ENCODE measurements at places on chromosomes 16 and 17.

- DNase-seq, result no peak
These were observed 74.5 kb downstream of the ABCC6 start for GRCh38 chr16:16148755-16149154.

- no peak for DNase-seq
These were observed 6.2 kb downstream of the ACE start for GRCh38 chr17:63483038-63483437.

DNA sequence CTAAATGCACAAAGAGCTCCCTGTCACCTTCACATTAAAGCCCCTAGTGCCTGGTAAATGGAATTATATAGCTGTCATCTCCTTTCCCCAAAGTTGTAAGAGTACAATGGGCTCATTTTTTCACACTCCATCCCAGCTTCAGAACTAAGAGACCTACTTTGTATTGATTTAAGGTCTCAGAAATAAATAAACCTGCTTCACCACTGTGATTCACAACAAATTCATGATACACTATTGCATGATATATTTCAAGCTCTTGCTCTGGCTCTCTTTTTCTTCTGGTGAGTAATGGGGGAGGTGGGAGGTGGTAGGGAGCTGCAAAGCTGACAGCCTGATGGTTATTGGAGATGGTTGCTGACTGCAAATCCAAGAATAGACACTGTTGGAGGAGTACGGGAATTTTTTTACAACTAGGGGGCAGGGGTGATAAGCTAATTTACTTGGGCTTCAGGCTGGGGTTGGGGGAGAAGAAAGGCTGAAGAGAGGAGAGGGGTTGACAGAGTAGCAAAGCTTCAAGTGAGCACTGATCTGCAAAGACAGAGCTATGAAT is 189.9 kb downstream of the AATF start:
- no peak for DNase-seq

- DNase-seq, result no peak
These were observed 852 bp downstream of the ZNF469 start for GRCh38 chr16:88383401-88384221.

DNA sequence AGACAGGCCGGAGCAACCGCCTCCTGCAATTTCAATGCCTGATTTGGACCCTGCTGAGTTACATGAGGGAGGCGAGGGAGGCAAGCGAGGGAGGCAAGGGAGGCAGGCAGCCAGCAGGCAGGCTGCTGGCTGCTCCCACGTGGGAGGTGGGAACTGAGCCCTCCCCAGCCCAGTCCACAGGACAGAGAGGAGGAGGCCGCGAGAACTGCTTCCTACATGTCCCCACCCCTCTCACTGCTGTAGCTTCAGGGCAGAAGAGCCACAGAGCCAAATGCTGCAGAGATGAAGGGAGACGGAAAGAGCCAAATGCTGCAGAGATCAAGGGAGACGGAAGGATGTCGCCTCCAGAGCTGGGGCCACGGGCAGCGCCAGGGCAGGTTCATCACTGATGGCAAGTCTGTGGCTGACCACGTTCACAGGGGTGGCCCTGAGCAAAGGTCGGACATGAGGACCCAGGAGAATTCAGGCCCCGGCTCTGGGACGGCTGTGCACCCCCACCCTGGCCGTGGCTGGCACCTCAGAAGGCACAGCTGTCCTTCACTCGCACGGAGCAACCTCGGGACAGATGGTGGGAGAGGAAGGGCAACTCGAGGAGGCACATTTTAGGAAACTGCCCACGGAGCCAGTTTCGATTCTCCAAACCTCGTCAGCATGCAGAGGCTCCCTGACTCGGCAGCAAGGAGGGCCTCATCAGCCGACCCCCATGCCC is 21.5 kb downstream of the RPH3AL start:
- no peak for DNase-seq

- DNase-seq, result no peak
These were observed 112.7 kb downstream of the ADCY9 start for GRCh38 chr16:4003576-4003975.

GRCh38 chr16:28183484-28183883 is 28.3 kb downstream of the XPO6 start:
- no peak for DNase-seq

DNA sequence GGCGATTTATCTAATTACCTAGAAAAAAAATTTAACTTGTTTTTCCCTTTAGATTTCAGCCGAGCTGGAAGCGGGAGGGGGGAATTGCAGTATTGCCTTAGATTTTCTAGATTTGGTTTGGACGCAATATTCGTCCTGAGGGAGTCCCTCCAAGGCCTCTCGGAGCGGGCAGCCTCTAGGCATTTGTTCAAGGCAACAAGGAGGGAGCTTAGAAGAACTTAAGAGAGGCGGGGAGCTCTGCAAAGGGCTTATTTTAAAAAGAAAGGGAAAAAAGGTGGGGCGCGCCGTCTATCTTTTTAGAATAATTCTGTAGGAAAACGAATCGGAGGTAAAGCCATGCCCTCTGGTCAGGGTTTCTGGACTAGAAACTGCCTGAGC is 407 bp upstream of the TMEM94 start:
- DNase-seq, result no peak

- no peak for DNase-seq
These were observed 18.9 kb downstream of the MPP3 start for GRCh38 chr17:43814026-43814425.

DNA sequence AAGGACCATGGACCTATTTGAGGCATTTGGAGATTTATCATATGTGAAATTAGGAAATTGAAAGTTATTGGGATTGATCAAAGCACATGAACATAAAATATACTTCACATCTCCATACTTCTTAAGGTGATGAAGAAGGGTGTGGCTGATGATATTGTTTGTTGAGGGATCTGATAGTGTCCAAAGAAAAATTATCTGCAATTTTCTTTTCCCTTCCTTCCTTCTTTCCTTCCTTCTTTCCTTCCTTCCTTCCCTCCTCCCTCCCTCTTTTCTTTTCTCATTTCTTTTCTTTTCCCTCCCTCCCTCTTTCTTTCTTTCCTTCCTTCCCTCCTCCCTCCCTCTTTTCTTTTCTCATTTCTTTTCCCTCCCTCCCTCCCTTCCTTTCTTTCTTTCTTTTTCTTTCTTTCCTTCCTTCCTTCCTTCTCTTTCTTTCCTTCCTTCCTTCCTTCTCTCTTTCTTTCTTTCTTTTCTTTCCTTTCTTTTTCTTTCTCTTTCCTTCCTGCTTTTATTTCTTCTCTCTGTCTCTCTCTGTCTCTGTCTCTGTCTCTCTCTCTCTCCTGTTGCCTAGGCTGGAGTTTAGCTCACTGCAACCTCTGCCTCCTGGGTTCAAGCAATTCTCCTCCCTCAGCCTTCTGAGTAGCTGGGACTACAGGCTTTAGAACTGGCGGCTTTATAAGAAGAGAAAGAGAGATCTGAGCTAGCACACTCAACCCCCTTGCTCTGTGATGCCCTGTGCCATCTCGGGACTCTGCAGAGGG is 20.9 kb upstream of the ITPRIPL2 start:
- DNase-seq, result no peak

DNA sequence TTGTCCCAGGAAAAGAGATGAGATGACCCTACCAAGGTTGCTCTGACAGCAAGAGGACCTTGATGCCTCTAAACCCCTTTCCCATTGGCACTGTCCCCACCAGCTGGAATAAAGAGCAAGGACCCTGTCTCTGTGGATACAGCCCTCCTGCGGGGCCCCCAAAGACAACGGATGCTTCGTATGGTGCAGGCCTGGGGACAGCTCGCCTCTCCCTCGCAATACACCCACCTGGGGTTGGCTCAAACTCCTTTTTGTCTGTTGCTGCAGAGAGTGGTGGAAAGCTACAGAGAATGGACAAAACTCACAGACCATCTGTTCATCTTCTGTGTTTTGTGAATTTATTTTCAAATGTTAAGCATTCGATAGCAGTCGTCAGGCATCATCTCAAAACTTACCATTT is 27.6 kb upstream of the CACNG3 start:
- no peak for DNase-seq

DNA sequence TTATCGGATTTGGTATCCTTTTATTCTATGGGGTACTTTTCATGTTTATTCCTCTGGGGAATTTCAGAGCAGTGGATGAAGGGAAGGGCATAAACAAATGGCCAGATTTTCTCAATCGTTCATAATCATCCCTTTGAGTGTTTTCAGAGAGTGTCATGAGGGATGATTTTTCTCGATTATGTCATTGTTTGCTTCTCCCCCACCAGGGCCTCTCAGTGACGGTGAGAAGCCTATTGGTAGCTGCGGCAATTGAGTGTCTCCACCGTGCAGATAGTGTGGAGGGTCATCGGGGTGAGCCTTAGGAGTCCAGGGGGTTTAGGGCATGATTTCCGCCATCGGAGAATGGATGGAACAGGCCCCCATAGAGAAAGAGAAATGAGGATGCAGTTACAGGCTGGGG is 57.2 kb downstream of the USP43 start:
- DNase-seq, result no peak

DNA sequence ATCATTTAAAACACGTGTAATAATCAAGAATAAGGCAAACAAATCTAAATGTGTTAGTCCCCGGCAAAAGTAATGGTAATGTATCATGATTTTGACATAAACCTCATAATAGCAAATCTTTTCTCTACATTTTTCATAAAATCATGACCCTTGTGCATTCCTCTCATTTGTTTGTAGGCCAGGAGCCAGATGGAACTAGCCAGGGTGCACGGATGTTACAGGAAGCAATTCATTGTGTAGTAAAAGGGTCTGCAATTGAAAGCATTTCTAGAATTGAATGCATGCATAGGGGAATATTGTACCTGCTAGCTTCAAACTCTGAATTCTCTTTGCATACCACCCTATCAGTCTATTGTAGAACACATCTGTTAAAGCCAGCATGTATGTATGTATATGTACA is 66.6 kb downstream of the CNTNAP4 start:
- DNase-seq, result no peak

DNA sequence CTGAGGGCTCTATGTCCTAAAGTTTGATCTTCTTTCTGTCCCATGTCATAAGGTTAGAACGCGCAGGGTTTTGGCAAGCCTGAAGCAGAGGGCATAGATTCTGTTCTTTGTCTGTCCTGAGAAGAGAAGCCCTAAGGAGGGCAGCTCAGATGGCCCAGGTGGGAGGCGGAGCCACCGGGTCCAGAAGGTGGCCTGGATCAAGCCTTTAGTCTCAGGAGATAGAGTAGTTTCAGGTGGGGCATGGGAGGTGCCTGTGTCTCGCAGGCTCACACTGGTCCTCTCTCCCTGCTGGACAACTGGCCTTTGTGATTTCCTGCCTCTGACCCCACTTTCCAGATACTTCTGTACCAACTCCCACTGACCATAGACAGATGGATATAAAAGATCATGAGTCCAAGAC is 44.2 kb upstream of the DNAJA2 start:
- DNase-seq, result no peak

- DNase-seq, result no peak
These were observed 15.8 kb downstream of the COPRS start for GRCh38 chr17:31843070-31843745.

DNA sequence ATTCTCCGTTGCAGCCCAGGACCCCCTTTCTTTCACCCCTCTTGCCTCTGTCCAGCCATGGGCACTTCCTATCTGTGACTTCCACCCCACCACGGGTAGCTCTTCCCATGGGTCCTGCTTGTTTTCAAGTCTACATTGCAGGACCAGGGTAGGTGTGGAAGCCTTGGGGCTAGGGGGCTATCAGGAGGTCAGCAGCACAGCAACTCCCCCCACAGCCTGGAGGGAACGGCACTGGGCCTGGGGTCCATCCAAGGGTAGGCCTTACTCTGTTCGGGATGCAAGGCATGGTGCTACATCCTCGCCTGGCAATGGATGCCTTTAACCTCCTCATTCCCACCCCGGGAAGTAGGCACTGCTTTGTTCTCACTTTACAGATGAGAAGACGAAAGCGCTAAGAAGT is 109.3 kb downstream of the IRX5 start:
- DNase-seq, result no peak

- DNase-seq, result no peak
These were observed 759 bp downstream of the ASPHD1 start for GRCh38 chr16:29900888-29901606.

GRCh38 chr16:86640265-86640843 is 62.0 kb downstream of the FOXL1 start:
- no peak for DNase-seq

DNA sequence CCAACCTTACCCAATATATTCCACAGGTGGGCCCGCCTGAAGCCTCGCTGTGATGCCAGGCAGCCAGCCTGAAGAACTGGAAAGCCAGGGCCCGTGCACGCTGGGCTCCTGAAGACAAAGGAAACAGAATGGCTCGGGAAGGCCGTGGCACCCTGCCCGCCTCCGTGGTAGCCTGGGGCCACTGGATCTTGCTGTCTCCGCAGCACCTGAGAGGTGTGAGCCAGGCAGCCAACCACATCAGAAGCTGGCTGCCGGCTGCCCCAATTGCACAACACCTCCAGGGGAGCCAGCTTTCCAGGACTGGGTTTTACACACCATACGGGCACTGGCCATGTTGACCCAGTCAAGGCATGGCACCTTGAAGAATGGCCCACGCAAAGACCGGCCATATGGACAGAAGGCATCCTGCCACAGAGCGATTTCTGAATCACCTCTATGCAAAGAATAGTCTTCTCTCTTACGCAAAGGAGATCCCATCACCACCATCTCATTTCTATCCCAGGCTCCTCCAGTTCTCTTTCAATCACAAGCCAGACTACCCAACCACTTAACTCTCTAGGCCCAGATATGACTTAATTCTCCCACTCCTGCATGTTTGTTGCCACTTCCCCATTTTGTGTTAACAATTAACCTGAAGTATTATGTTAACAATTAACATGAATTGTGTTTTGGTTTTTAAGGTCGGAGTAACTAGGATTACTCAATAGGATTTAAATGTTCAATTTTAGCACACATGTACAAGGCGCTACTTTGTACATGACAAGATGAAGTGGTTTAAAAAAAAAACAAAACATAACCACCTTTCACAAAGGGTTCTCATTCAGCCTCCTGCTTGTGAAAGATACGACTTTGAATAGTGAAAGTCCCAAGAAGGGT is 32.1 kb downstream of the ZFHX3 start:
- DNase-seq, result no peak

GRCh38 chr16:58211245-58211644 is 13.3 kb upstream of the CSNK2A2 start:
- DNase-seq, result no peak
